ENCODE measurements at places on chromosomes 1 and 21. TPM values are rescaled to one million over a fixed set of nuclear protein-coding genes. Genes with fewer than 3 reads are reported as not detected.

FALEC gene
- total RNA-seq = 1.1 TPM

DNA sequence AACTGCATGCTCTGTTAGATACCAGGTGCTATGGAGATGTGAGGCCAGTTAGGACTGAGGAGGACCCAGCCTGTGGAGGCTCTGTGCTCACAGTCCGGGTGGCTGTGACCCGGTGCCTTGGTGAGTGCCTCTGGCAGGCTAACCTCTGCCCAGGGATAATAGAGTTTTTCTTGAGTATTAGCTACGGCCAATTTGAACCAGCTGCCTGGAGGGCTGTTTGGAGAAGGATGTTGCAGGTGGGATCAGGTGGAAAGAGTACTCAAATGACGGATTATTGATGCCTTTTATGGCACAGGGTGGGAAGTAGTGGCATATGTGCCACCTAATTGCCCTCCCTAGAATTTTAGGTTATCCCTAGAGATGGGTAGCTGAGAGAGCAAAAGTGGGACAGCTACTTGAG lies 182.7 kb downstream of the GRIK3 start:
- no peak for DNase-seq

DNA sequence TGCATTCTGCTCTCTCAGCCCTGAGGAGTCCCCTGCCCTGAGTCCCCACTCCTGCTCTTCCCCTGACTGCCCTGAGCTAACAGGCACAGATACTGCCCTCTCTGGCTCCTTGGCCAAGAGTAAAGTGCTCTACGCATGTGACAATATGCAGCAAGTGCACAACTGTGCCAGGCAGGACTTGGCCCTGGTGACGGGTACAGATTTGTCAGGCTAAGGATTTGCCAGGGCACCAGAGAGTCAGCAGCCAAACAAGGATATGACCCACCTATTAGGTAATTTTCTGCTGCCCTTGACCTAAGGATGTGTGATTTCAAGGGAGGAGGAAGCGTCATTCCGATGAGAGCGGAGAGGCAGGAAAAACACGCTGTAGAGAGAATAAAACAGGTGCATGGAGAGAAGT lies 339.0 kb downstream of the PTPRU start:
- DNase-seq = no peak

CTSE gene
- total RNA-seq = not detected
